ENCODE measurements at places on chromosomes 4 and X. TPM values are rescaled to one million over a fixed set of nuclear protein-coding genes. Genes with fewer than 3 reads are reported as not detected.

DNA sequence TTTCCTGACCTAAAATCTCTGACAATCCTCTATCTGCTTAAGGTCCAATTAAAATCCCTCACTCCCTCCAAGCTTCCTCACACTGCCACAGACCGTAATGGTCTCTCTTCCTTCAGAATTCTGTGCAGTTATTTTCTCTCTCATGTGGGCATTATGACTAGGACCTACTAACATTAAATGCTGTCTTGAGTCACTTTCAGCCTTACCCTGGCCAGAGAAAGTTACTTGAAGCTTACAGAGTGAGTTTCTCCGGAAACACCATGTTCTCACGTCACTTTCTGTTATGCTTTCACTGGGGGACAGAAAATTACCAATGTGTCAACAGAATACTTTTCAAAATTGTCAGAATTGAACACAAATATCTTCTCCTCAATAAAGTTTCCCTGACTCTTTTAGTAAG lies 271.8 kb downstream of the INPP4B start:
- DNase-seq, result no peak

- DNase-seq, result no peak
These were observed 88.2 kb downstream of the TASL start for GRCh38 chrX:30489323-30489722.

The COPS4 gene
- 56.1 TPM for total RNA-seq

The RIBC1 gene
- 2.2 TPM for total RNA-seq

GRCh38 chr4:139761461-139761860 lies 95.8 kb downstream of the MGST2 start:
- no peak for DNase-seq

- DNase-seq, result peak; percentile 25
These were observed 82.4 kb upstream of the HPRT1 start for GRCh38 chrX:134377537-134377936.

The DUSP21 gene
- total RNA-seq, result not detected

GRCh38 chr4:169272265-169272886 lies 1.6 kb upstream of the SH3RF1 start:
- no peak for DNase-seq

The DMRTC1 gene
- total RNA-seq, result not detected

DNA sequence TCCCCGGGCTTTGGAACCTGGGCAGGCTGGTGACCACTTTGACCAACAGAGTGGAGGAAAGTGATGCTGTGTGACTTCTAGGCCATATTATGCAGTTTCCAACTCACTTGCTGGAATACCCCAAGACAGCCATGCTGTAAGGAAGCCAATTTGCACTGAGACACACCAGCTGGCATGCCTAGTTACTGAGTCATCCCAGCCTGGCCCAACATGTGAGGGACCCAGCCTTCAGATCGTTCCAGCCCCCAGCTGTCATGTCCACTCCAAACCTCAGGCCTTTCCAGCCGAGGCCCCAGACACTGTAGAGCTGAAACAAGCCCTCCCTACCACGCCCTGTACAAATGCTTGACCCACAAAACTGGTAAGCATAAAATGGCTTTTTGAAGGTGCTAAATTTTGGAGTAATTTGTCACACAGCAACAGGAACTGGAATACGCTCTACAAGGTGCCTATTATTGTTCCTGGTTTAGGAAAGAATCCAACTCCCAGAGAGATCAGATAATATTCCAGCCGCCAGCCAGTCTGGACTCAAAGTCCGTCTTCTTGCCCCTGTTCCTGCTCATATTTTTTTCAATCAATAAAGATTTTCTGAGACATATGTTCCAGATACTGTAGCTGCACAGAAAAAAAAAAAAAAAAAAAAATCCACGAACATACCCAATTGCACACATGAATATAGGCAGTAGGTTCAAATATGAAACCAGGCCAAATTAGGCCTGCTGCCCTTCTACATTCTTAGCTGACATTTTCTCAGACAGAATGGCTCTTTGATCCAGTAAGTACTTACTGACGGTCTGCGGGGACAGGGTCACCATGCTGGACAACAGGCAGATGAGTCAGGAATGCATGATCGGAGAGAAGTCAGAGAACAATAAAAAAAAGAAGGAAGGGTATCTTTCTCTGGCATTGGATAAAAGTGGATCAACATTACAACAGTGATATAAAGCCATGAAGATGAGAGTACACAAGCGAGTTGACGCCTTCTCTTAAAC lies 35.1 kb downstream of the SH3KBP1 start:
- peak; percentile 30 for DNase-seq

- no peak for DNase-seq
These were observed 83.7 kb downstream of the SPOCK3 start for GRCh38 chr4:167150587-167150986.

DNA sequence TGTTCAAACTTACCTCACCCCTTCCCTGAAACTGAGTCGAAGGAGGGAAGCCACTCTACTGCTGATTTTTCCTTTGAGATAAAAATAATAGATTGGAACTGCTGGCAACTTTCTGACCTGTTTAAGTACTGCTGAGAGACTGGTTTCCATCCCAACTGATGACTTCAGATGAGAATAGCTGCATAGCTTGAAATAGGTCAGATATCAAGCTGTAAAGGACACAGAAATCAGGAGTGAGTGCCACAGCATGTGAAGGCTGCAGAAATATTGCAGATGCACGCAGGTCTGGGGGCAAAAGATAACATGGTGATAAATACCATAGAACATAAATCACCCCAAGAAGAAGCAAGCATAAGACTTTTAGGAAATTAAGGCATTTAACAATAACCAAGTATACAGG lies 923.2 kb downstream of the SH3BGRL start:
- no peak for DNase-seq

- no peak for DNase-seq
These were observed 218.6 kb upstream of the HTR2C start for GRCh38 chrX:114365065-114365834.

- no peak for DNase-seq
These were observed 5.1 kb downstream of the PSAPL1 start for GRCh38 chr4:7429601-7430078.

The MTTP gene
- total RNA-seq, result 0.31 TPM
